ENCODE measurements at places on chromosomes 12 and 14.

DNA sequence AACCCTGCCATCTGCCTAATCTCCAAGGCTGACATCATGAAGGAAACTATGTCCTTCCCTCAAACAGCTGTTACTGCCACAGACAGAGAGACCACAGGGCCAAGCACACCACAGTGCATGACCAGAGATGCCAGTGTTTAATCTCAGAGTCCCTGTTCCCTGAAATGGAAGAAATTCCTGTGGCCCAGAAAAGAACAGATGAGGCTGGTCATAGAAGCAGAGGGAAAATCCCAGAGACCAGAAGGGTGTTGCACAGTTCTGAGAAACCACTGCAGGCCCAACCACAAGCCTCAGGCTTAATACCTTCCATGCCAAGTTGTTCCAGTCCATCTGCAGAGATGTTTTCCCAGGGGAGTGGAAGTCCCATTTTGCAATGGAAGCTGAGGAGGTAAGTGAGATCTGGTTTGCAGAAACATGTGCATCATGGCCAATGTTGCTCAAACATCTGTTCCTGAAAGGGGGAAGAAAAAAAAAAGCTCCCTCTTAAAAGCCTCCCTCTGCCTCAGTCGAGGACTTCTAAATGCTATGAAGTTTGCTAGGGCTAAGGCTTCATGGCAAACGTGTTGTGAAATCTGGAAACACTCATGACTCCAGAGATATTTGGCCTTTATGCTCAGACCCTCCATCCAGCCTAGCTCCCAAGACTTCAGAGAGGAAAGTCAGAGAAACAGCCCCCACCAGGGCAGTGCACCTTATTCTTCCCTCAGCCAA, 98.6 kb downstream of the SCARB1 start:
- DNase-seq = no peak

DNA sequence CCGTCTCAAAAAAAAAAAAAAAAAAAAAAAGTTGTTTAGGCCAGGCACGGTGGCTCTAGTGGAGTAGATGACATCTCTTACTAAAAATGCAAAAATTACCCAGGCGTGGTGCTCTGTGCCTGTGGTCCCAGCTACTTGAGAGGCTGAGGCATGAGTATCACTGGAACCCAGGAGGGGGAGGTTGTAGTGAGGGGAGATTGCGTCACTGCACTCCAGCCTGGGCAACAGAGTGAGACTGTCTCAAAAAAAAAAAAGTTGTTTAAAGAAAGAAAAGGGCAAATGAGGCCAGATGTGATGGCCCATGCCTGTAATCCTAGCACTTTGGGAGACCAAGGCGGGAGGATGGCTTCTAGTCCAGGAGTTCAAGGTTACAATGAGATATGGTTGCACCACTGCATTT, 36.6 kb upstream of the SPPL3 start:
- DNase-seq = no peak

- no peak for DNase-seq
These were observed 22.7 kb upstream of the PNMA1 start for GRCh38 chr14:73736842-73737241.

DNA sequence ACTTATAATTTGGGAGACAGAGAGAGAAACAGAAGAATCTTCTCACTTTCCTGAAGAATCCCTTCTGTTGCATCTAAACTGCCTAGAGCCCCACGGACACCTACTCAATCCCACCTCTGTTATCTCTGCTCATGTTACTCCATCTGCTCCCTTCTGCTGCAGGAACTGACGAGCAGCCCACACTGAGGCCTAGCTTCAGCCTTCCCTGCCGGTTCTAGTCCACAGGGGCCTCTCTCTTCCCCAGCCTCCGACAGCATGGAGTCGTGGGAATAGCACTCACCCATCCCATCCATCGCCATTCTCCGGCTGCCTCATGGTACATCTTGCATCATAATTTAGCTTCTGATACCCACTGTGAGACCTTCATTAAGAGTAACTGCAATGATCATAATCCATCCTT, 4.0 kb downstream of the RAB15 start:
- no peak for DNase-seq

DNA sequence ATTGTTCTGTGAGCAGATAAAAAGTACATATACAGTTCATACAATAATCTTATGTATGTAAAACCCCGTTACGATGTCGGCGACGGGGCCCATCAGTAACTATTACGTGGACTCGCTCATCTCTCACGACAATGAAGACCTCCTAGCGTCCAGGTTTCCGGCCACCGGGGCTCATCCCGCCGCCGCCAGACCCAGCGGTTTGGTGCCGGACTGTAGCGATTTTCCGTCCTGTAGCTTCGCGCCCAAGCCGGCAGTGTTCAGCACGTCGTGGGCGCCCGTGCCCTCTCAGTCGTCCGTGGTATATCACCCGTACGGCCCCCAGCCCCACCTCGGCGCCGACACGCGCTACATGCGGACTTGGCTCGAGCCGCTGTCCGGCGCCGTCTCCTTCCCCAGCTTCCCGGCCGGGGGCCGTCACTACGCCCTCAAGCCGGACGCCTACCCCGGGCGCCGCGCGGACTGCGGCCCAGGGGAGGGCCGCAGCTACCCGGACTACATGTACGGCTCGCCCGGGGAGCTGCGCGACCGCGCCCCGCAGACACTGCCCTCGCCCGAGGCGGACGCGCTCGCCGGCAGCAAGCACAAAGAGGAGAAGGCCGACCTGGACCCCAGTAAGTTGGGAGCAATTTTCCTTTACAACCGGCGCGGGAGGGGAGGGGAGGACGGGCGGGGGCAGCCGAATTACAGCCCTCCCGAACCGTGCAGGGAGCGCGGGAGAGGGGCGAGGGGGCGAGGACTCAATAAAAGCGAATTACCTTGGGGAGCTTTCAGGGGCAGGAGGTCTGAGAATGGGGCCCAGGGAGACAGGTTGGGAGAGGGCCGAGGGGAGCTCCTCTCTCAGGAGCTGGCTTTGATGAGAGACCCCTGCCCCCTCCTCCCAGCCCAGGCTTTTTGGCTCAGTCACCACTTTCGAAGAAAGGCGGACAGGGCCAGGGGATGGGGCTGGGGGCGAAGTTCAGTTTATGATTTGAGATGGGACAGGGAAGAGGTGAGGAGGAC, at the start of gene HOXC9:
TSS of gene HOXC9 (plus strand) at position 46 of the 999 bp plus-strand sequence. CDS start at position 74, 28 bp downstream.
- no peak for DNase-seq

GRCh38 chr14:96735526-96735925, 61.7 kb upstream of the VRK1 start:
- no peak for DNase-seq

DNA sequence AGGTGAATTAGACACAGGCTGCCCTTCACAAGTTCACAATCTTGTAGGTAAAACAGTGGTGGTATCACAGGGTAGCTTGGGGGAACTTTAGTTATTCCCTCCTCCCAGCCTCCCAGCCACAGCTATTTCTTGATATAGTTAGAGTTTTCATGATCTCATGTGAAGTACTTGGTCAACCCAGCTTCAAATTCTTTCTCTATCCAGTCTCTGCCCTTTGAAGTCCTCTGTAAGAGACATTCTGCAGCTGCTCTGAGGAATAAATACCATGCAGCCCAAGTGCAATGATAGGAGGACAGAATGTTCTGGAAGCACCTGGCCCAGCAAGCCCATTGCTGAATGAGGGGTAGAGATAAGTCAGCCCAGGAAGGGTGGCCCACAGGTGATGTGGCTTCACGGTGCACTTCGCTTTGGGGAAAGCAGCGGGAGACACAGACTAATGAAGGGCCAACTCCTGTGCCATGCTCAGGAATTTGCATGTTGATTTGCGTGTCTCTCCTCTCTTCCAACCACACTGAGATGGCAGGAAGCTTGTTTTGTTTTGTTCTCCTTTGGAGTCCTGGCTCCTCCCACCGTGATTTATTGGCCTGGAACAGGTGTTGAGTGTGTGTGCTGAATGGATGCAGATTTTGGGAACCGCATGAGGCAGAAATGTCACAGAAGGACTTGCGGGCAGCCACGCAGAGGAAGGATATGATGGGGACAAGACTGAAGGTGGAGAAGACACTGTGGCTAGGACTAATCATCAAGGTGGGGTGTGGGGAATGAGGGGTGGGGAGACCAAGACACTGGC, 8.0 kb upstream of the TXNRD1 start:
- DNase-seq = no peak

GRCh38 chr14:86799244-86799647, 1193.7 kb downstream of the GALC start:
- DNase-seq = no peak

- no peak for DNase-seq
These were observed 114.5 kb downstream of the EGLN3 start for GRCh38 chr14:33836203-33836899.

DNA sequence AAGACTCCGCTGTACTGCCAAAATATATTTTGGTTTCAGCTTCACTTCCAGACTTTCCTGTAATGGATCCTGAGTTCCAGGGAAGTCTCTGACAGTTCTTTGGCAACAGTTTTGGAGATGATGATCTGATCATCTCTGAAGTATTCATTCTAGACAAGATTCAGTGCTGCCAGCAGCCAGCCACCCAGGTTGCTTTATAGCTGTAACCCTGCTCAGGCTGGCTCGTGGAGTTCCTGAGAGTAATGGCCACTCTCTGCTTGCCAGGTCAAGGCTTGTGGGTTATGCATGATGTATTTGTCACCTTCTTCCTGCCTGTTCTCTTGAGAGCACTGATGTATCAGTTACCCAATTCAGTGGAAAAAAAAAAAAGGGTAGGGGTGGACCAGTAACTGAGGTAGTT, 124.3 kb downstream of the PPHLN1 start:
- no peak for DNase-seq

- DNase-seq = no peak
These were observed 259.6 kb downstream of the BTG1 start for GRCh38 chr12:91885851-91886731.

DNA sequence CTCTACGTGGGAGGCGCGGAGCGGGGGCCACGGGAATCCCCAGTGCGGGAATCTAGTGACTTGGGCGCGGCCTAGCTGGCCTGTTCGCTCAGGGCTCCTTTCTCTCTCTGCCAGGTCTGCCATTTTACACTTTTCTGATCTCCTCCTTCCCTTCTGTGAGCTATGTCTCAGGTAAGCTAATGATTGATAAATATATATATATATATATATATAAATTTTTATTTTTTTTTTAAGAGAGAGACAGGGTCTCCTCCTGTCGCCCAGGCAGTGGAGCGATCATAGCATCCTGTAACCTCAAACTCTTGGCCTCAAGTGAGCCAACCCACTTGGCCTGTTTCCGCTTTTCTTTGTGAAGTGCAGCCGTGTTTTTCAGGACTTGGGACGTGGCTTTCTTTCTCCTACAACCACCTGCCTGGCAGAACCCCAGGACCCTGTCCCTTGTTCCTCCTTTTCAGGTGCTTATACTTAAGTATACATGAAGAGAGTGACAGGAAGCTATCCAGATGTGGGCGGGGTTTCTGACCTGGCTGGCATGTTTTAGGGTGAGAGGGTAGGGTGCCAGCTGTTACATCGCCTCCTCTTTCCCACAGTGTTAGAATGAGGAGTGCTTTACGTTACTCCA, 547 bp downstream of the ZNF140 start:
- DNase-seq = no peak

- DNase-seq = no peak
These were observed 54.5 kb upstream of the MAX start for GRCh38 chr14:65156568-65157366.

DNA sequence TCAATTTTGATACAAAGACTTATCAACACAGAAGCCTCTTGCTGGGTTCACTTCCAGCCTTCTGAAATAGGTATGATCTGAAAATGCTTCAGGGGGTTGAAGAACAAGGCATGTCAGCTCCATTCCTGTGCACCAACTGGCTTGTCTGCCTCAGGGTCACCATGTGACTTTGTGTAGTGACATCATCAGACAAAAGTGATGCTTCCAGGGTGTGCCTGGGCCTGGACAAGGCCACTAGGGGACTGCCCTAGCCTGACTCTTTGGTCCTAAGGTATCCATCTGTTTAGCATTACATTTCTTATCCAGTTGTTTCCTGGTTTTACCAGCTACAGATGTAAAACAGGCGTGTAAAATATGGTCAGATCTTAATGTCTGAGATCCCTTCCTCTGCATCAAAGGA, 155.6 kb downstream of the CAND1 start:
- no peak for DNase-seq

GRCh38 chr14:33375786-33376185, 437.1 kb downstream of the NPAS3 start:
- no peak for DNase-seq

DNA sequence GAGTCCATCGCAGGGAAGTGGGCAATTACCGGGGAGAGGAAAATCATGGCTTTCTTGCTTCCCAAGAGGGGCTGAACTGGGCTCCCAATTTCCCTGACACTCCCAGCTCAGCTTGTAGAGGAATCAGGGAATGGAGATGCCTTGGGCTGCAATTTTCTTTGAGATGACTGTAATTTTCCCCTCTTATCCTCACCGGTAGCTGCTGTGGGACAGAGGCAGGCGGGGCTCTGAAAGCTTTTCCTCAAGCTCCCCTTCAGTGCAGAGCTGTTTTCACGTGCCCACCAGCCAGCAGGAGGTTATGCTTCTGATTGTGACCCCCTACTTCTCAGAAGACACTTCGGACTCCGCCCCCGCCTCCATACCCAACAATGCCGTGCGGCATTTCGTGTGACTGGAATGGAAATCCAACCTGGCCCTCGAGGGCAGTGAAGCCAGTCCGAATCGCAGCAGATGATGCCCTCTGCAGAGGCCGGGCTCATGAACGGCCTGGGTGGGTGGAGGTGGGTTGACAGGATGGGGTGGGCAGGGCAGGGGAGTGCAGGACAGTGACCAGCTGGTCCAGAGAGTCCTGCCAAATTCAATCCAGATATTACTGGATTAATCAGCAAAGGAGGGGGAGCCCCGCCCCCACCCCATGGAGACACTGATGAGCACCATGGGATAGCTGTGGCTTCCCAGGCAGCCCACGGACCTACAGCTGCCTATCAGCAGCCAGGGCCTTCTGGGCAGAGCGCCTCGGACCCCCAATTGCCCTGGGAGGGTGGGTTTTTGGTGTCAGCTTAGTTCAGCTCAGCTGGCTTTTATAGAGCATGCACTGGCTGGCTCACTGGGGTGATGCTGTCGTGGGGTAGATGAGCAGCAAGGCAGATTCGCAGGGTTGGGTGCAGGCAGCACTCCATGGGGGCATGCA, 37.6 kb downstream of the RTL1 start:
- DNase-seq = no peak

GRCh38 chr12:114476159-114476558, 70.2 kb upstream of the TBX5 start:
- no peak for DNase-seq

- DNase-seq = no peak
These were observed 10.9 kb downstream of the NAA25 start for GRCh38 chr12:112097641-112098040.

GRCh38 chr14:34087571-34087970, 136.7 kb upstream of the EGLN3 start:
- DNase-seq = no peak

DNA sequence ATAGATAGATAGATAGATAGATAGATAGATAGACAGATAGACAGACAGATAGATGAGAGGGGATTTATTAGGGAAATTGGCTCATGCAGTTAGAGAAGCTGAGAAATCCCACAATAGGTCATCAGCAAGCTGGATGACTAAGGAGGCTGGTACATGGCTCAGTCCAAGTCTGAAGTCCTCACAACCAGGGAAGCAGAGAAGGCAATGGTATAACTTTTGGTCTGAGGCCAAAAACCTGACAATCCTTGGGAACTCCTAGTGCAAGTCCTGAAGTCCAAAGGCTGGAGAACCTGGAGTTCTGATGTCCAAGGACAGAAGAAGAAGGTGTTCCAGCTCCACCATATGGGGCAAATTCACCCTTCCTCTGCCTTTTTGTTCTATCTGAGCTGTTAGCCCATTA, 517.6 kb upstream of the ATP2B1 start:
- no peak for DNase-seq

- DNase-seq = no peak
These were observed 63.2 kb upstream of the TMX1 start for GRCh38 chr14:51176839-51177238.

Measured in activated gamma-delta T cell treated with Interleukin-2 at 50 U/mL for 16 hours (primary cell).